ENCODE measurements at places on chromosomes 2 and 18. TPM values are rescaled to one million over a fixed set of nuclear protein-coding genes. Genes with fewer than 3 reads are reported as not detected.

ESPNL gene
- polyA plus RNA-seq, result 0.27 TPM

DYNAP gene
- not detected for polyA plus RNA-seq

KATNAL2 gene
- 0.91 TPM for polyA plus RNA-seq

SNORC gene
- polyA plus RNA-seq, result 0.88 TPM

MC4R gene
- polyA plus RNA-seq, result not detected

LDLRAD4 gene
- polyA plus RNA-seq, result 10.4 TPM

SCG2 gene
- 0.08 TPM for polyA plus RNA-seq

ANKRD30BL gene
- not detected for polyA plus RNA-seq

SULT1C4 gene
- polyA plus RNA-seq, result 3.0 TPM

CNRIP1 gene
- 6.6 TPM for polyA plus RNA-seq

TUBA3E gene
- 325 TPM for polyA plus RNA-seq

SCRN3 gene
- 15.7 TPM for polyA plus RNA-seq

GREB1 gene
- 1.4 TPM for polyA plus RNA-seq

TUBB6 gene
- polyA plus RNA-seq, result 800 TPM

ALPI gene
- not detected for polyA plus RNA-seq

ZDBF2 gene
- polyA plus RNA-seq, result 1.2 TPM

CD28 gene
- 0.08 TPM for polyA plus RNA-seq

TMEM198 gene
- polyA plus RNA-seq, result 10.2 TPM

RGPD3 gene
- polyA plus RNA-seq, result 0.04 TPM

CHRNG gene
- not detected for polyA plus RNA-seq

PROM2 gene
- polyA plus RNA-seq, result 1.4 TPM

DNPEP gene
- 69.6 TPM for polyA plus RNA-seq

EML6 gene
- 0.34 TPM for polyA plus RNA-seq

SLC4A3 gene
- polyA plus RNA-seq, result 236 TPM

EDAR gene
- not detected for polyA plus RNA-seq

PLB1 gene
- polyA plus RNA-seq, result 0.84 TPM

SGPP2 gene
- 13.6 TPM for polyA plus RNA-seq

CHRNA1 gene
- 0.07 TPM for polyA plus RNA-seq

STPG4 gene
- not detected for polyA plus RNA-seq
